HFFc6 (cell line): ENCODE measurements at places on chromosomes 16 and 17.

DNA sequence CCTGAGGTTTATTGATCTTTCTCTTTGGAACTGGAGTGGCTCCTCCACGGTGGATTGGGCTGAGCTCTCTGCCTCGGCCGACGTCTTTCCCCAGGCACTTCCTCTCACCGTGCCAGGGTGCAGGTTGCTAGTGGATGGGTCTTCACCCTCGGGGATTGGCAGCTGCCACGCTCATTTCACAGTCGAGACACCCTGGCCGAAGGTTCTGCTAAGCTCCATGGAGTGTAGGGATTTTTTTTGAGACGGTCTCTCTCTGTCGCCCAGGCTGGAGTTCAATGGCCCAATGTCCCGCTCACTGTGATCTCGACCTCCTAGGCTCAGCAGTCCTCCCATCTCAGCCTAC lies 280.8 kb downstream of the SEC14L1 start:
- no peak for DNase-seq

- no peak for DNase-seq
These were observed 32.4 kb upstream of the CDYL2 start for GRCh38 chr16:80836846-80837245.

DNA sequence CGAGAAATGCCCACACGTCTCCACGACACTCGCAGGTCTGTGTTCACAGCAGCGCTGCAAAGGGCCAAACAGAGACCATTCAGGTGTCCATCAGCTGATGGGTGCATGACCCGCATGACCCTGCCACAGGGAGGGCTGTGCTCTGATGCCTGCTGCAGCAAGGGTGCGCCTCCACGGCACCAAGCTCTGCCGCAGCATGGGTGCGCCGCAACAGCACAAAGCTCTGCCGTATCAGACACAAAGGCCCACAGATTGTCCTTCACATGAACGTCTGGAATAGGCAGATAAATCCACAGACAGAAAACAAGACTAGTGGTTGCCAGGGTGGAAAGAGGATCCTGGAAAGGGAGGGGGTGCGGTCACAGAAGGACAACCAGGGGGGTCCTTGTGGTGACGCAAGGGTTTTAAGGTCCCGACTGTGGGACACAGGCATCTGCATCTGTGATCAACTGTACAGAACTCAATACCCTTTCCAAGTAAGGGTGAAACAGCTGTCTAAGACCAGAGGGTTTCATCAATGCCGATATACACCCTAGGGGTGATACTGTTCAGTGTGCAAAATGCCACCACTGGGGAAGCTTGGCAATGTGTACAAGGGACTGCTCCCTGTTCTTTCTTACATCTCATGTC lies 121.0 kb downstream of the ANKRD11 start:
- DNase-seq = no peak

DNA sequence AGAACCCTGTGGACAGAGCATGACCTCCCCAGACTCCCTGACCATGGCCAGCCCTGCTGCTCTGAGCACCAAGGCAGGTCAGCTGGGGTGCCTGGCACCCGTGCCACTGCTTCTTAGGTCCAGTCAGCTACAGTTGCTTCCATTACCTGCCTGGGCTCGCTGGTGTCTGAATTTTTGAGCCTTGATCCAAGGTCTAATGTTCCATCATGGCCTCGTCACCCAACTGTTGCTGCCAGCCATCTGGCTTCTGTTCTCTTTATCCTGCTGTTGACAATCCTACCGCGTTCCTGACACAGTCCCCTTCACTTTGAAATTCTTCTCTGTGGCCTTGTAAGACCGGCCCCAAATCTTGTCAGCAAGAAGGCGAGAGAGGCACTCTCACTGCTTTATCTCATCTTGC lies 16.7 kb downstream of the GLYR1 start:
- DNase-seq = no peak

DNA sequence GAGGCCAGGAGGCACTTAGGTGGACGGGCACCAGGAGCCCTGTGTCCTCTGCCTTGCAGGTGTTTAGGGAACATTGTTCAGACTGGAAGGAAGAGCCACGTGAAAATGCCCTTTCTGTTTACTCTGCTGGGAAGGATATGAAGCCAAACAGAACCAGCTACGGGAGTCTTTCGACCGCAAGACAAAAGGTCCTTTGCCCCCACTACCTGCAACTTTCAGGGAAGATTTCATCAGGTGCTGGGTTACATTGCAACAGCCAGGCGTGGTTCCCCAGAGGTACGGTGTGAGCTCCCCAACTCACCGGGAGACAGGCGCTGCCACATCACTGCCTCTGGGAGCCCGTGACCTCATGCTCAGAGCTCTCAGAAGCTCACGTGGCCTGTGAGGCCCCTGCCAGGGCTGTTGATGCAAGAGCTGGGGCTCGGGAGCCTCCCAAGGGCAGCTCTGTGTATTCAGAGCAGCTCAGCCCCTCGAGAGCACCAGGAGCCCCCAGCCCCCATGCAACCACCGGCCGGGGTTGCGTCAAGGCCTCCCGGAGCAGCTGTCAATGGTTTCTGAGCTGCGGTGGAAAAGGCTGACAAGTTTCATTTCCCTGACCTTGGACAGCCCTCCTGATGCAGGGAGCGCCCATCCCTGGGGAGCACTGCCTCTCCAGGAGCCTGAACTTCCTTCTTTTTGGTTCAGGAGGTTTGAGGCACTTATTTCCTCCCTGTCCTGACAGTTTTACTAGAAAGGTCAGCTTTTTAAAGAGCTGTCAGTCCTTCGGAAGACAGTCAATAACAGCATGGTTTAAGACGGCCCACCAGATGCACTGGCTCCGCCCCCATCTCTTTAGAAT lies 42.1 kb downstream of the TBC1D16 start:
- DNase-seq = peak; percentile 80

DNA sequence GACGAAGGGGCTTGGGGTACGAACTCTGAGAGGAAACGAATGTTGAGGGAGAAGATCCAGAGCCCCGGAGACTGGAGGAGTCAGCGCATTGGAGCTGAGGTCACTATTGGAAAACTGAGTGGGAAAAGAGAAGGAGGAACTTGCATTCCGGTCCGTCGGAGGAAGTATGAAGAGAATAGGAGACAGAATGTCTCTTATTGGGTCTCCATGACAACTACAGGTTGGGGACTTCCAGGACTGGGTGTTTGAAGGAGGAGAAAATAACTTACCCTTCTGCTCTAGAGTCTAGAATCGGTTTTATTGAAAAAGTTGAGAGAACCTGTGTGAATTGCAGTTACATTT lies 537 bp downstream of the GOSR1 start:
- peak; percentile 3 for DNase-seq

DNA sequence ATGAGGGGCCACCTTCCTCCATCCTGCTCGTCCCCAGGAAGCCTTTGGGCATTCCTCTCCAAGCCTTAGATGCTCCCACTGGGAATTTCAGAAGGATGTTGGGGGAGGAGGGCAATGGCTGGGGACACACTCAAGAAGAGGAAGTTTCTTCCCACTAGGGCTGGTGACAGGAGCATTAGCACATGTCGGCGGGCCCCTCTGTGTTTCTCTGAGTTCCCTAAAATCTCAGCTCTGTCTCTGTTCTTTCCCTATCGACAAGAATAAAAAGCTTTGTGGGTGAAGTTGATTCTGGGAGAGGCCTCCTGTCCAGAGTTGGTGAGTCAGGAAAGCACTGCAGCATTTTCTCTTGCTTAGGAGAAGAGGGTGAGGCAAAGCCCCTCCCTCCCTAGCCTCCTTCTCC lies 19.7 kb upstream of the C17orf107 start:
- DNase-seq = no peak

DNA sequence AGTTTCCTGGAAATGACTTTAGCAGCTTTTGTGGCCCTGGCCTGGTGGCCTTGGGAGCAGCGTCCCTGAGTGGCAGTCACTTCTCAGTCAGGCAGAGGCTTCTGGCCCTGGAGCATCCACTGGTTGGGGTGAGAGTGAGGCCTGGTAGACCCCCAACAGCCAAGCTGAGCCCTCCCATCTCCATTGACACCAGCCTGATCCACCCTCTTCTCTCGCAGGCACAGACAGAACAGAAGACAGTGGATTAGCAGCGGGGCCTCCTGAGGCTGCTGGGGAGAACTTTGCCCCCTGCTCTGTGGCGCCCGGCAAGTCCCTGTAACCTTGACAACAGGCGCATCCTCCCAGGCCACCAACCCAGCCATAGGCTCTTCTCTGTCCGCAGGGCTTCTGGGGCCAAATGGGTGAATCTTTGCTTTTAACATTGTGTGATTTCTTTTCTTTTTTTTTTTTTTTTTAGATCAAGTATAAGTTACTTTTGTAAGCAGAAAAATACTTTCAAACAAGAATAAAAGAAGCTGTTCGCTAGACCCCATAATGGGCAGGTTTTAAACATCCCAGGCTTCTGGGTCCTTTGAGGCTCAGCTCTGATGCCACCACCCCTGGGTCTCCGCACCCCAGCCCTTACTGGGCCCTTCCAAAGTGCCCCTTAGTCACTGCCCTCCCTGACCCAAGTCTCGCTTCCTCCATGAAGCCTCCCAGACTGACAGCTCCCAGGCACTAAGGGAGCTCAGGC lies 12.7 kb upstream of the FLYWCH1 start:
- DNase-seq = no peak

- DNase-seq = no peak
These were observed 101.2 kb downstream of the PHKB start for GRCh38 chr16:47562366-47562765.

DNA sequence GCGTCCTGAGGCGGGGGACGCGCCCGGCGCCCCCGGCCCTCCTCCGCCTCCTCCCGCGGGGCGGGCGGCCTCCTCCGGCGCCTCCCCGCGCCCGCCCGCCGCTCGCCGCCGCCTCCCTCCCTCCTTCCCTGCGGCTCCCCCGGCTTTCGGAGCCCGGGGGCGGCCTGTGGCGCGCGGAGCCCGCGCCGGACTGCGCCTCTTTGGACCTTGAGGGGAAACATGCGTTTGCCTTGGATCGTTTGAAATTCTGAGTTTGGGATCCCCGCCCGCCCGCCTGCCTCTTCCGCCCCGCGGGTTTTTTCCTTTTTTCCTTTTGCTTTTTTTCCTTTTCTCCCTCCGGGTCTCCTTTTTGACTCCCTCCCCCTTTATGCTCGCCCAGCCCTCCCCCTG lies 390 bp downstream of the ZNRF1 start:
- peak; percentile 9 for DNase-seq

DNA sequence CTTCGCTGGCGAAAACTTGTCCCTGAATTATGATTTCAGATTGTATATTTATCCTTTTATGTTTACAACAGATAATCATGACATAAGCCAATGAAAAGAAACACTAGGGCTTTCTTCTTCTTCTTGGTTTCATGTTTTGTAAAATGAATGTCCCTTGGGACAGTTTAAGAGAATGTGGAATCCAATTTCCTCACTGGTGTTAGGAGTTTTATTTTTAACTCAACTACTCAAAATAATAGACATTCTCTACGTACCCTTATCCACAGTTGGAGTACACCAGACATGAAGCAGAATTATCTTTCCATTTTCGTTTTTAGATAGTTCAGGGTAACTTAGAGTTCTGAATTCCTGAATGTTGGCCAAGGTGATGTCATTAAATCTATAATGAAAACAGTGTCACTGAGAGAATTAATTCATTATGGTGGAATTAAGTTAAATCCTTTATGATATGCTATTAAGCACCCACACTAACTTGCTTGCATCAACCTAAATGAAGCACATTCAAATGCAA lies 43.4 kb downstream of the IRX6 start:
- no peak for DNase-seq

- DNase-seq = no peak
These were observed 46.6 kb upstream of the LCMT1 start for GRCh38 chr16:25064937-25065336.

GRCh38 chr16:27920391-27920891 lies 143.1 kb downstream of the GSG1L start:
- peak; percentile 7 for DNase-seq

DNA sequence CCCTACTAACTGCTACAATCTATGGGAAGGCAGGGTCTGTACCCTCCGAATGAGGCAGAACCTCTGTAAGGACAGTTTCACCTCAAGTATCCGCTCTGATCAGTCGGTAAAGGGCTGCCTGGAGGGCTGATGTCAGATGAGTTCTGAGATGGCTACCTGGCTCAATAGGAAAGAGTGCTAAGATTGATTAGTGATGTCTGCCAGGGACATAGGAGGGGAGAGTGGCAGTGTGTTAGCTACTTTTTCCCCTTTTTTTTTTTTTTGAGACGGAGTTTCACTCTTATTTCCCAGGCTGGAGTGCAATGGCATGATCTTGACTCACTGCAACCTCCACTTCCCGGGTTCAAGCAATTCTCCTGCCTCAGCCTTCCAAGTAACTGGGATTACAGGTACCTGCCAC lies 39.1 kb upstream of the CDC42EP4 start:
- DNase-seq = no peak

- no peak for DNase-seq
These were observed 482 bp upstream of the SSH2 start for GRCh38 chr17:29930409-29931010.

DNA sequence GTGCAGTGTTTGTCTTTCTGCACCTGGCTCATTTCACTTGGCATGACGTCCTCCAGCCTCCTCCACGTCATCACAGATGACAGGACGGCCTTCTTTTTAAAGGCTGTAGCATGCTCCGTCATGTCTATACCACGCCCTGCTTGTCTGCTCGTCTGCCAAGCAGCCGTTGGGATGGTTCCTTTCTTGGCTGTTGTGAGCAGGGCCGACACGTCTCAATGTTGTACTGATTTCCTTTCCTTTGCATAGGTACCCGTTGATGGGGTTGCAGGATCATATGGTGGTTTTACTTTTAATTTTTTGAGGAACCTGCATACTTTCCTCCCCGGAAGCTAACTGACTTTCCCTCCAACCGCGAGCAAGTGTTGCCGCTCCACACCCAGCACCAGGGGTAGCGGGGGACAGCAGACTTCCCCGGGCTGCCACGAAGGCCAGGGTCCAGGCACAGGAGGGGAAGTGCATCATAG lies 212.2 kb upstream of the ZNF469 start:
- DNase-seq = no peak

DNA sequence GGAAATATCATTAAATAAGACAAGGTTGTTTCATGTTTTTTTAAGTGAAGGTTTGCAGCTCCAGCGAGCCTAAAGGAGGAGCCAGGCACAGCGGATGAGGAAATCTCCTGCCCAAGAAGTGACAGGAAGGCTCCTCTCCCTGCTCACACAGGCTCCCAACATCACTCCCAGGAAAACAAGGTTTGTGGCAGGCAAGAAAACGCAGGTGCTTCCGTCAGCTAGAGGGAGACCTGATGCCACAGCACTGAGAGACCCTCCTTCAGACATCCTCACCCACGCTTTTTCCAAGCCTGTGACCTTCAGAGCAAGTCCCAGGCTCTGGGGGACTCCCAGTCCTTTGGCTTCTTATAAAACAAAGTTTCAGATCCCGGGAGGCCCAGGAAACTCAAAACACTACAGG lies 89.7 kb downstream of the ZNF423 start:
- DNase-seq = no peak

- DNase-seq = no peak
These were observed 939 bp downstream of the CORO6 start for GRCh38 chr17:29621751-29622194.

DNA sequence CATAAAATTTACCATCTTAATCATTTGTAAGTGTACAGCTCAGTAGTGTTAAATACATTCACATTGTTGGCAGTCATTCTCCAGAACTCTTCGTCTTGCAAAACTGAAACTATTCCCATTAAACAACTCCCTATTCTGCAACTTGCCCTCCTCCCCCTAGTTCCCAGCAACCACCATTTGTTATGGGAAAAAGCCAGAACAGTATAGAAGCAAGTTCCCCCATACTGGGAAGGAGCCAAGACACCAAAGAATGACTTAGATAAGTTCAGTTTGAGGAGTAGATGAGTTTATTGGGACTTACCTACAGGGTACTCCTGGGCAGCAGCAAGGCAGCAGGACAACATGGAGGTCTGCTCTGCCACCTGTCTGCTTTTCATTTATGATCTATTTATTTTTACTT lies 39.3 kb upstream of the TEKT1 start:
- no peak for DNase-seq

GRCh38 chr17:40058865-40059264 lies 3.9 kb upstream of the THRA start:
- DNase-seq = no peak
